Eye (tissue), 1 donor: ENCODE measurements at places on chromosomes 12 and 14.

DNA sequence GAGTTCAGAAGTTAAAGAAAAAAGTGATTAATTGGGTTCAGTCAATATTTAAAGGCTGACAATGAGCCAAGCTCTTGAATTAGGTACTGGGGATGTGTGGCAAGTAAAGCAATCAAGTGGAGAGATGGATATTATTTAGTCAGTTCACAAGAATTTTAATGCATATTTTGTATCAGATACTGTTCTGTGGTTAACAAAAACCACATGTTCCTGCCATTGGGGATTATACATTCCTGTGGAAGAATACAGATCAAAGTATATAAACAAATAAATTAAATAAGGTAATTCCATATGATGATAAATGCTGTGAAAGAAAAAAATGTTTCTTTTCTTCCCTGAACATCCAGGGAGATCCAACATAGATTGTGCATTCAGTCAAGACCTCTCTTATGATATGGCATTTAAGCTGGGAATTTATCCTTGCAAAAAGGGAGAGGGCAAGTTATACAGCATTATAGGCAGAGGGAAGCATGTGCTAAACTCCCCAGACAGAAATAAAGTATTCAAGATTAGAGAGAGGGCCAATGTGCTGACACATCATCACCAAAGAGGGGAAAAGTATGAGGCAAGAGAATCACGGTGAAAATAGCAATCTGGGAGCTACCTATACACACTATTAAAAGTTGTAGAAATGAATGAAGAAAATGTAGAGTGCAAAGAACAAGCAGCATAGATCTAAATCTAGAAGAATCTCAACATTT is 17.6 kb upstream of the A2M start:
- DNase-seq = no peak

GRCh38 chr12:124565656-124566160 is 1.7 kb downstream of the NCOR2 start:
- no peak for DNase-seq

- DNase-seq = peak; percentile 67
Observed at GRCh38 chr12:124904306-124905098, 9.9 kb downstream of the UBC start.

- DNase-seq = peak; percentile 76
Observed at GRCh38 chr12:121334513-121335343, 17.5 kb downstream of the ANAPC5 start.

GRCh38 chr12:46680506-46680905 is 145.3 kb downstream of the SLC38A4 start:
- DNase-seq = no peak

DNA sequence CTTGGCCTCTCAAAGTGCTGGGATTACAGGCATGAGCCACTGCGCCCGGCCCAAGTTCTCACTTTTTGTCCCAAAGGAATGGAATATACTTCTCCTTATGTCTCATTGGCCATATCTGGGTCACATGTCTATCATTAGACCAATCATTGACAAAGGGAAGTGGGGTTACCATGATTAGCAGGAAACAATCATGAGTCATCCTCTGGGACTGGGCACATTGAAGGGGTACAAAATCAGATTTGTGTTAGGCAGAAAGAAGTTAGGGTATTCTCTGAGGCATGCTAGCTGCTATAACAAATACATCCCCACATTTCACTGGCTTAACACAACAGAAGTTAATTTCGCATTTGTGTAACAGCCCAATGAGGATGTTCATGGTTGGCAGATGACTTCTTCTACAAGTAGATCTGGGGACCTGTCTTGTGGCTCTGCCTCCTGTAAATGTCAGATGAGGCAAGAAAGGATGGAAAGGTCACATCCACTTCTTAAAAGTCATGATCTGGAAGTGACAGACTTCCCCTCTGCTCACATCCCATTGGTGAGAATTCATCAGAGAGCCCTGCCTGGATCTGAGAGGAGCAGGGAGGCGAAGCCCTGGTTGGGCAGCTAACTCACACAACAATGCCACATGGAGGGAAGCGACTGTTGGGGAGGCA is 3.1 kb downstream of the CCDC63 start:
- DNase-seq = no peak

- DNase-seq = no peak
Observed at GRCh38 chr12:1639538-1639937, 10.5 kb downstream of the WNT5B start.

DNA sequence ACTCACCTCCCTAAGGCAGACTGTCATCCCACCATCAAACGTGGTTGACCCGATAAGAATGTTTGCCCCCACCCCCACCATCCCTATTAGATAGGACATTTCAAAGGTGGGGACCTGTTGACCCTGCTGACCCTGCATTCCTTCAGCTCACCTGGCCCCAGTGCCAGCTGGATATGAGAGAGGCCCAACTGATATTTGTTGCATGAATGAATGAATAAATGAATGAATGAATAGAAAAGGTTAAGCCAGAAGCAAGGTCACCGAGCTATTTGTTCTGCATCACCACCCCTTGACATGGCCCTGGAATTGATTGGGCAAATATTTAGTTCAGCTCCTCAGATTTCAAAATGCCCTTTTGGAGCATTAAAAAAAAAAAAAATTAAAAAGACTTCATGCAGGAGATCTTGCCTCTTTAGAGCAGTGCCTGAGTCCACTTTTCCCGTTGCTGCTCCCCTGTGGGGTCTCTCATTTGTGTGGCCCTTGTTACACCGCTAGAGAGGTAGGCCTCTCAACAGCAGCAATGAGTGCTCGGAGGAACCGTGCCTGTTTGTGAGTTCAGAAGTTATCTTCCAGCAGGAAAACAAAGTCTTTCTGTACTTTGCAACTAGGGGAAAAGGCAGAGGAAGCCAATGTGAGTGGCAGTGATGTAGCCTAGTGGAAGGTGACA is 8.5 kb upstream of the SERPINA5 start:
- DNase-seq = no peak

- DNase-seq = no peak
Observed at GRCh38 chr12:76588881-76589565, 29.5 kb upstream of the OSBPL8 start.

DNA sequence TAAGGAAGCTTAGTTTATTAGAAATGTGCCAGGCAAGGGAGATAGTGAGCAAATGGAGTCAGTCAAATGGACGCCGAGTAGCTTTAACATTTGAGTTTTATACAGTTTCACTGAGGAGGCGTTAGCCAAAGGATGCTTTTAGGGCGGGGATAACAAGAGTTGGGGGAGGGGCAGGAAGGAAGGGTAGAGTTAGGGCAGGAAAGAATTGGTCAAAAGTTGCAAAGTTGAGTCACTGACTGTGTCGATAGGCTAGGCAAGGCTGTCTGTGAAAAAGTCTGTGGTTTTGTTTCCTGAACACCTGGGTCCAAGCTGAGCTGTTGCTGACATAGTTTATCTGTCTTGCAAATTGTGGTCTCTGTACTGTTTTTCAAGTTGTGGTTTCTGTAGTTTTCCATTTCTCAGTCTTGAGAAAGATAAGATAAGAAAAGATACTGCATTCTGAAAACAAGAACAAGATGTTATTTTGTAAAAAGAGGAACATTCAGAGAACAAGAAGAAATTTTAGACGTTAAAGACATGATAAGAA is 62.6 kb upstream of the RESF1 start:
- DNase-seq = no peak

GRCh38 chr14:102251161-102251560 is 53.8 kb downstream of the MOK start:
- no peak for DNase-seq

- DNase-seq = no peak
Observed at GRCh38 chr12:101763246-101763931, 24.1 kb upstream of the SYCP3 start.

DNA sequence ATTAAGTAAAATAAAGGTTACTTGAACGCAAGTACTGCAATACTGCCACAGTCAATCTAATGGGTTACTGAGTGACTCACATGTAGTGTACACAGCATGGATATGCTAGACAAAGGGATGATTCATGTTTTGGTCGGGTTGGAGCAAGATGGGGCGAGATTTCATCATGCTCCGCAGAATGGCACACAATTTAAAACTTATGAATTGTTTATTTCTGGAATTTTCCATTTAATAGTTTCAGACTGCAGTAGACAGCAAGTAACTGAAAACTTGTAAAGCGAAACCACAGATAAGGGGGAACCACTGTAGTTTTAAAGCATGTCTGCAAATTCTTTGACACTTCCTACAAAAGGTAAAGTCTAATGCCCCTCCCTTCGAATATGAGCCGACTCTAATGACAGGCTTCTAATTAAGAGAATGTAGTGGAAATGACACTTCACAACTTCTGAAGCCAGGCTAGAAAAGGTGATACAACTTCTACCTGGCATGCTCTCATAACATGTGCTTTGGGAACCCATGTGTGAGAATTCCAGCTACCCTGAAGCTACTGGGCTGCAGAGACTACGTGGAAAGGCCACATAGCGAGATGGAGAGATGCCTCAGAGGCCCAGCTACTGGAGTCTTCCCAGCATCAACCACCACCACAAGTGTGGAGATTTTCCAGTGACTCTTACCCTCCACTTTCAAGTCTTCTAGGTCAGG is 13.9 kb upstream of the TCP11L2 start:
- no peak for DNase-seq

- DNase-seq = no peak
Observed at GRCh38 chr14:105878554-105878953, 352.2 kb downstream of the TMEM121 start.

DNA sequence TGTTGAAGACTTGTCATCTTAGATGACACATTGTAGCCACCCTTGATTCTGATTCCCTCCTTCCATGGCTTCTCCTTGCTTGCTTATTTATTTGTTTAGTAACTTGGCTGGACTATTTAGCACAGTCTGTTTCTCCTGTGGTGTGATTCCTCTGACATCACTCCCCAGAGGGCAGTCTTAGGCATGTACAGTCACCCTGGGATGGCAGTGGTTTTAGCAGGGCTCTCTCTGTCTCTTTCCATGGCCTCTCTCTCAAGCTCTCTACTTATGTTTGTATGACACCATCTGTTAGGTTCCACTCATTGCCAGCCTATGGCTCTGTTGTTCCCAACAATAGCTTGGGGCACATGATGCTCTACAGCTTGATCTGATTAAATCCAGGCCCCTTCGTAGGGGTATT is 158.3 kb downstream of the ADGRD1 start:
- DNase-seq = peak; percentile 68

DNA sequence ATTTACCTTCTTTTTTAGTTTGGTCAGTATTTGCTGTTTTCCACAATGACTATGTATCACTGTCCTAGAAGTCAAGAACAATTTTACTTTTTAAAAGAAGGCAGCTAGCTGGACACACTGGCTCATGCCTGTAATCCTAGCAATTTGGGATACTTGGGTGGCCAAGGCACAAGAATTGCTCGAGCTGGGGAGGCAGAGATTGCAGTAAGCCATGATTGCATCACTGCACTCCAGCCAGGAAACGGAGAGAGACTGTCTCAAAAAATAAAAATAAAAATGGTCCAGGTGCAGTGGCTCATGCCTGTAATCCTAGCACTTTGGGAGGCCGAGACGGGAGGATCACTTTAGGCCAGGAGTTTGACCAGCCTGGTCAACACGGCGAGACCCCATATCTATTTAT is 28.3 kb downstream of the MDM1 start:
- DNase-seq = no peak

- peak; percentile 52 for DNase-seq
Observed at GRCh38 chr12:65306366-65307168, 28.1 kb downstream of the MSRB3 start.

DNA sequence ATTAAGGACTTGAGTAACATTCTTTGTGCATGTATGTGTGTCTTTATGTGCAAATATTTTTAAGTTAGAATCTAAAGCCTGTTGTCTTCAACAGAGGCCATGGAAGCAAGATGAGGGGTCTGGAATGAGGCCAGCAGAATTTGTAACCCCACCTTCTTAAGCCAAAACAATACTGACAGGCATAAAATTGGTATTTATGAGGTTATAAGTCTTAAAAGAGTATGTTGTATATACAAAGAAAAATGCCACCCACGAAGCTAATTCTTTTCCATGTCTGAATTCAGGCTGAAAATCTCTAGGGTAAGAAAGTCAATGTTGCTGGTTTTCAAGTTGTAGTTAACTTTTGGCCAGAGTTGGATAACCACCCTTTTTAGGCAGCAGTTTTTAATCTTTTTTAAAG is 86.2 kb upstream of the TMTC1 start:
- DNase-seq = peak; percentile 28

- DNase-seq = no peak
Observed at GRCh38 chr12:7134396-7135166, 4.4 kb downstream of the CLSTN3 start.

GRCh38 chr12:47981496-47982260 is 18.3 kb downstream of the TMEM106C start:
- DNase-seq = no peak

DNA sequence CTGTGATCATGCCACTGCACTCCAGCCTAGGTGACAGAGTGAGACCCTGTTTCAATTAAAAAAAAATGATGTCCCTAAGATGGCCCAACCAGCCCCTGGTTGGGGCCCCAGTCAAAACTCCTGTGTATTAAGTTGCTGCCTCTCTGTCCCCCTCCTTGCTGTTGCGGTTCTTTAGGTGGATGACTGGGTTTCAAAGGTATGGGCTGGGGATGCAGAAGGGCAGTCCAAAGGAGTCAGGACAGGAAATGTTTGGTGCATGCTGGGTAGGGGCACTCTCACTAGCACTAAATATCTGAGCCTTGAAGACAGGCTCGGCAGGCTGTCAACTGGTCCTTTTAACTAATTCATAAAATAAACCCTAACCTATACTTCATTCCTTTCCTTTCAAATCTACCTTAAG is 12.0 kb upstream of the PIP4K2C start:
- no peak for DNase-seq

GRCh38 chr12:66131067-66131688 is 628 bp upstream of the LLPH start:
- no peak for DNase-seq

GRCh38 chr14:91373591-91374254 is 43.9 kb downstream of the CCDC88C start:
- DNase-seq = no peak

DNA sequence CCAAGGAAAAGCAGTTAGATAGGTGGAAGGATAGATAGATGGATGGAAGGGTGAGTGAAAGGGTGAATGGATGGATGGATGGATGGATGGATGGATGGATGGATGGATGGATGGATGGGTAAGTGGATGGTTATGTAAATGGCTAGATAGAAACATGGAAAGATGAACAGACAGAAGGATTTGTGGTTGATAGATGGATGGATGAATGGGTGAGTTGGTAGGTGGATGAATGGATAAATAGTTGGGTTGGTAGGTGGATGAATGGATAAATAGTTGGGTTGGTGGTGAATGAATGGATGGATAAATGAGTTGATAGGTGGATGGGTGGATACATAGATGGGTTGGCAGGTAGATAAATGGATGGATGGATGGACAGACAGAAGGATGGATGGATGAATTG is 30.3 kb upstream of the FAM222A start:
- no peak for DNase-seq

DNA sequence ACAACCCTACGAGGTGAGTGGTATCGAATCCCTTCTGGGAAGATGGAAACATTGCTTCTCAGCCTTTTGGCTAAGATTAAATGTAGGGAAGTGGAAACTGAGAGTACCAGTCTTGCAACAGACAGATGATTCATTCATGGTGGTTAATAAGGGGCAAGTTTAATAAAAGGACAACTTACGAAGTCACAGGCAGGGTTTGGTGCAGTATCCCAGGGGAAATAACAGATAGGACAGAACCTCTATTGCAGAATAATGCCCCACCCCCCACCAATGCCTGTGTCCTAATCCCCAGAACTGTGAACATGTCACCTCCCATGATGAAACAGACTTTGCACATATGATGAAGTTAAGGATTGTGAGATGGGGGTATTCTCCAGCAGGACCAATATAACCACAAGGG is 212.5 kb downstream of the TBX5 start:
- no peak for DNase-seq

GRCh38 chr12:114186241-114187002 is 219.5 kb downstream of the TBX5 start:
- peak; percentile 87 for DNase-seq

GRCh38 chr12:98018836-98019235 is 496.6 kb upstream of the TMPO start:
- DNase-seq = no peak
